ENCODE measurements at places on chromosomes 2 and 18.
A peak's percentile ranks its signal among the peaks of the same experiment; 100 is the strongest.

DNA sequence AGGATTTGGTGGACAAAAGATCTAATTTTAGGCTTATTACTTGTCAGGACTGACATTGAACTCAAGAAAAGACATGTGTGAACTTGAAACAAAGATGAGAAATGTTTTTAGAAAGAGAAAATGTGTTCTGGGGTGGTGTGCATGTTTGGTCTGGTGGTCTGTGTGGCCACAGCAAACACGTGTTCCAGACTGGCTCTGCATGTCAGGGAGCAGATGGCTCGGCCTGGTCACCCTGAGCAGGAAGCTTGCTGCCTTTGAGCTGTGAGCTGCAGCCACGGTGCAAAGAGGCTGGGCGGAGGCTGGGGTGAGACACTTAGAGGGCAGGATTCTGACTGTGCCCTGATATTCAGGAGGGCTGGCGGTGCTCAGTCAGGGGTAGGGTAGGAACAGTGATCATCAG, 186.1 kb downstream of the CTIF start:
- DNase-seq: no peak

DNA sequence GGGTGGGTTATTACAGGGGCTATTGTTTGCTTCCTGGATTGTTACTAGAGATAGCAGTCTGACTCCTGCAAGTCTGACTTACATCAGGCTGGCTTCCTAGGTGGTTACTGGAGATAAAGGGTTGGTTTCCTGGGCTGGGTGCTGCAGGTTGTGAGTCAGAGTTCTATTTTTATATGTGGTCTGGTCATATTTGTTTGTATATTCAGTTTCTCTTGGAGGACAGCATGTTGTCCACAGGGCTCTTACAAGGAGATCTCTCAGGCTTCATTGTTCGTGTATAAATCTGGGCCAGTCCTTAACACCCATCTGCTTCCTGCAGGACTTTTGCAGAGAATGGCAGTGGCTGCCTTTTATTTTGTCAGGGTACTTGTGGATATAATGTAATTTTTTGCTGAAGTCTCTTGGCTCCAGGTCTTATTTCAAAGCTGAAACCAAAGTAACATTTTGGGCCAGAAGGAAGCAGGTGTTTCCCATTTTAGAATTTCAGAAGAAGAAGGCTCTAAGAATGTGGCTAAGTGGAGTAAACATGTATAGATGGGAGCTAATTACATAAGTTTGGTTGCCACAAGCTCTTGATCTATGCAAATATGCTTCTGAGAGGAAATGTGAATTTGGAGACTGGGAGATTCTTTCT, 65.9 kb upstream of the SLC16A14 start:
- DNase-seq: no peak

GRCh38 chr2:38129987-38130386, 54.0 kb upstream of the CYP1B1 start:
- DNase-seq: no peak

- no peak for DNase-seq
Measured at GRCh38 chr2:202164411-202164810, 74.0 kb downstream of the SUMO1 start.

GRCh38 chr18:25346561-25346960, 5.4 kb downstream of the ZNF521 start:
- no peak for DNase-seq

- no peak for DNase-seq
Measured at GRCh38 chr2:99609851-99610381, 120.1 kb upstream of the REV1 start.

- DNase-seq: no peak
Measured at GRCh38 chr2:219562049-219563020, 9.0 kb downstream of the OBSL1 start.

GRCh38 chr18:45386041-45386655, 229.1 kb upstream of the SLC14A2 start:
- DNase-seq: no peak

- no peak for DNase-seq
Measured at GRCh38 chr2:31581124-31581795, 522 bp upstream of the SRD5A2 start.

DNA sequence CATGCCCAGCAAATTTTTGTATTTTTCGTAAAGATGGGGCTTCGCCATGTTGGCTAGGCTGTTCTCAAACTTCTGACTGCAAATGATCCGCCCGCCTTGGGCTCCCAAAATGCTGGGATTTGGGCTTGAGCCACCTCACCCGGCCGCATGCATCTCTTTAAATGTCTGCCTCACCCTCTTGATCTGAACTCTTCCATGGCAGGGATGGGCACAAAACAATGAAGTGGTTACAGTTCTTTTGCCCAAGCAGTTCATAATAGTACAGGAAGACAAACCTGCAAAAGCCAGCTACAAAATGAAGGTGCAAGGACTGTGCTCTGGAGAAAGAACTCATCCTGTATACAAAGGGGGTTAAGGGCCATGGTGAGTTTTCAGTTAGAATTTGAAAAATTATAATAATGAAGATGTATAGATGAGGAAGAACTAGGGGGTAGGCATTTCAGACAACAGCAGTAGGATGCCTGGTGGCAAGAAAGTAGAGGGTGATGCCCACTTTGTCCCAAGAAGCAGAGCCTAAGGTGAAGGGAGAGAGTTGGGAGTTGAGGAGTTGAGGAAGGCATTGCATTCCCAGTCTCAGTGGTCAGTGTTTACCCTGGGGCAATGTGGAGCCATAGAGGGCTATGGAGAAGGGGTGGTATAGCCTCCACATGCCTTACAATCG, 160.8 kb upstream of the MYCN start:
- no peak for DNase-seq

GRCh38 chr2:88201811-88202169, 31.6 kb downstream of the THNSL2 start:
- DNase-seq: no peak

- DNase-seq: no peak
Measured at GRCh38 chr2:161976917-161977316, 97.1 kb downstream of the DPP4 start.

GRCh38 chr2:71796174-71796593, 342.8 kb downstream of the DYSF start:
- DNase-seq: no peak

DNA sequence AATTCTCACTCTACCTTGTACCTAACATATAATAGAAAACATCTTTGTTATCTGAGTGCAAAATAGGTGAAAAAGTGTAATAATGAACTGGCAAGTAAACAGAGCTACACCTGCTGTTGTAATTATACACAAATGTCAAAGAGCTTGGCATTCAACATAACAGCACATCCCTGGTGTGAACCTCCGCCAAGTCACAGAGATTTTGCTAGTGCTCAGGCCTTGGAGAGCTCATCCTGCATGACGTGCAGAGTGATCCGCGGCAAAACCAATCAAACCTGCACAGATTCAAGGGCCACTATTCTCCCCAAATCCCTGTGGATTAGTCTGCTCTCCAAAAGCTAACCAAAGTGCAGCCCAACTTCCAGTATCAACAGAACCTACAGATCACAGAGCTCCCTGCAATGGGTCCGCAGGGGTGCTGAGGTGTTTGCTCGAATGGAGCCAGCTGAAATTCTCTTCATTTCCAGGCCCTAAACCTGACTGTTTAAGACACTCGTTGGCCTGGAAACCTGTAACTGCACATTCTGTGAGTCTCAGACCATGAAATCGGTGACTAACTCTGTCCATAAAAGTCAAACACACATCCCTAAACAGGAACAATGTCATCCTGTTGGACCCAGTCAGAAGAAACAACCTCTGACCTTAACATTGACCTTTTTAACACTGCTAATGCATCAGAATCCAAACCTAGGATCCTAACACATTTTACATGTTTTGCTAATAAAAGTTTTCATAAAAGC, 111.8 kb downstream of the EPB41L3 start:
- DNase-seq: no peak

DNA sequence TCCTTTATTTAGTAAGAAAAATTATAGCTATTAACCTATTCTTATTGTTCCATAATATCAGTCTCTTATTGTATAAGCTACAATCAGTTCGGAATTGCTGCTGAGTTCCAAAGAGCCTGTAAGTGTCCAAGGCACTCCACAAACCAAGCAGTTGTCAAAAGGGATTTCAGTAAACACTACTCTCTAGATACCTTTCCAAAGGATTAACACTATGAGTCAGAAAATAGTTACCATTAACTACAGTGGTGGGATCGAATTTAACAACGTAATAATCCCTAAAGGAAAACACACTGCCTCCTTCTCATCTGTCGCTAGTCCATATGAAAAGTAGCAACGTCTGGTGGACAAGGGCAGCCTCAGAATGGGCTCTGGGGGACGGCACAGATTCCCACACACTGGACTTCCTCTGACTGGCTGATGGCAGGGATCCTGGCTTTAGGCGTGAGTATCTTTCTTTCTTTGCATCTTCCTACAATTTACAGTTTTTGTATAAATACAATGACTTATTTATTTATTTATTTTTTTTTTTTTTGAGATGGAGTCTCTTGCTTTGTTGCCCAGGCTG, 8.8 kb downstream of the TGFBRAP1 start:
- no peak for DNase-seq

DNA sequence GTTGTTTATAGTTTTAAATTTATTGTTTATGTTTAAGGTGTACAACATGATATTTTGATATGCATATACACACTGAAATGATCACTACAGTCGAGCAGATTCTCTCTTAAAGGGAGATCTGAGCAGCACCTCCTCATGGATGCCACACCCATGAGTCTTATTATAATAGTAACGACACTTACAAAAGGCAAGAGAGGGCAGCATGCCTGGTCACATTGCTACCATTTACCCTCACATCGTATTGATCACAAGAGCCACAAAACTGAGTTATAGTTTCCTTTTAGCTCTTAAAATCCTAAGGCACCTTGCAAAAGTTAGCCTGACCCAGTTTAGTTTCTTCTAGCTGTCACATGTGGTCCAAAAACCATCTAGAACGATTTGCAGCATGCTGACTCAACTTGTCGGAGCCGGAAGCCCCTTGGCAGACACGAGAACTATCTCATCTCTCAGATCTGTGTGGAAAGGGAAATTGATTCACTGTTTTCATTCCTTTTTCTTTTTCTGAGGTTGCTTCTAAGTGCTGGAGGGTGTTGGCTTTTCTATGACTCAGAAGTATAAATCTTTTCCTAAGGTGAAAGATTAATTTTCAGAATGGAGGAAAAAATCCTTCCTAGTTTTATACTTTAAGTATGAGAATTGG, 85.3 kb downstream of the CDC42EP3 start:
- peak; percentile 75 for DNase-seq

GRCh38 chr2:28687171-28687570, 64.5 kb upstream of the PPP1CB start:
- DNase-seq: no peak

DNA sequence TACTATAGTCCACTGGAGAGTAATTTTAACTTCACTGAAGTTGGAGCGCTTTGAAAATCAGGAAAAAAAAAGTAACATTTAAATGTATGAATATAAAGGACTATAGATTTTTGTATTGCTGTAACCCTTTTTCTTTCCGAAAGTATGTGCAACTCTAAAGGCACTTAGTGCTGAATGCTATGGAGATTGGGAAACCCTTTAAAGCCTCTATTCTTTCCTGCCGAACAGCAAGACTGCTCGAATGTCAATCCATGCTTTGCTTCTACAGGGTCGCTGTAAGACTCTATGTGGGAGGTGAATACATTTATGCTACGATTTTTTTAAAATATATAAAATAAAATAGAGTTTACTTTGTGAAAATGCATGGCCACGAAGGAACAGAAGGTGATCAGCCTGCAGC, 825 bp downstream of the GRB14 start:
- no peak for DNase-seq

GRCh38 chr2:85760371-85760770, 6.6 kb downstream of the ATOH8 start:
- no peak for DNase-seq

GRCh38 chr2:36650031-36650829, 46.3 kb upstream of the VIT start:
- no peak for DNase-seq

- DNase-seq: no peak
Measured at GRCh38 chr18:2984091-2984490, 28.9 kb downstream of the LPIN2 start.

GRCh38 chr18:73458186-73458964, 590.6 kb upstream of the NETO1 start:
- DNase-seq: no peak

GRCh38 chr2:158969162-158969714, 798 bp downstream of the TANC1 start:
- DNase-seq: no peak

- DNase-seq: no peak
Measured at GRCh38 chr2:105473011-105473410, 74.2 kb upstream of the FHL2 start.

GRCh38 chr2:171541202-171541887, 19.1 kb downstream of the CYBRD1 start:
- DNase-seq: no peak

GRCh38 chr2:103605071-103605780, 843.4 kb downstream of the TMEM182 start:
- DNase-seq: no peak

DNA sequence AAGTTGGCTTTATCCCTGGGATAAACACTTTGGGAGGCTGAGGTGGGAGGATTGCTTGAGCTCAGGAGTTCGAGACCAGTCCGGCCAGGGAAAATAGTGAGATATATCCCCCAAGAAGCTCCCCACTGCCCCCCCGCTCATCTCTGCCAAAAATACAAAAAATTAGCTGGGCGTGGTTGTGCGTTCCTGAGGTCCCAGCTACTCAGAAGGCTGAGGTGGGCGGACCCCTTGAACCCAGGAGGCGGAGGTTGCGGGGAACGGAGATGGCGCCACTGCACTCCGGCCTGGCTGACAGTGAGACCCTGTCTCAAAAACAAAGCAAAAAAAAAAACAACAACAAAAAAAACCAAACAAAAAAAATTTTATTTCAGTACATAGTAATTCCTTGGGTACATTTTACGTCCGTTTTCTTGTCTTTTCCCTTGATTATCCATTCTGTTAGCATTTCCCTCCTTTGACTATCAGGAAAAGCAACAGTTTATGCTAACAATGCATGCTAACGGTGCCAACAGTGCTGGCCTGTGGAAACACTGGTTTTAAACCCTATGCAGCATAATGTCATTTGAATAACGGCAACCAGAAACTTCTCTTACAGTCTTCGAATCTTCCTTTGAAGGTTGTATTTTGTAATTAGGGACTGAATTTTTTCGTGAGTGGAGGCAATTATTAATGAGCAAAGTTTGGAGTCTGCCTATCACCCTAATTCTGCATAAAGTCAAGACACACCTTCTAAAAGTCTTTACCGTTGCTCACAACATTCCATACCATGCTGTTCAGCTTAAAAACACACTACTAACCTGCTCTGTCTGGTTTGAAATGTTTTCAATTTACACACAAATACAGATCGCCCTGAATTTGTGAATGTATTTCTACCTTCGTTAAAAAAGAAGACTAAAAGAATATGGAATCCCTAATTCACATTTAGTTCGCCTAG, 721 bp upstream of the MIB1 start:
- DNase-seq: no peak

- DNase-seq: no peak
Measured at GRCh38 chr2:186907897-186908296, 58.9 kb upstream of the ZSWIM2 start.

DNA sequence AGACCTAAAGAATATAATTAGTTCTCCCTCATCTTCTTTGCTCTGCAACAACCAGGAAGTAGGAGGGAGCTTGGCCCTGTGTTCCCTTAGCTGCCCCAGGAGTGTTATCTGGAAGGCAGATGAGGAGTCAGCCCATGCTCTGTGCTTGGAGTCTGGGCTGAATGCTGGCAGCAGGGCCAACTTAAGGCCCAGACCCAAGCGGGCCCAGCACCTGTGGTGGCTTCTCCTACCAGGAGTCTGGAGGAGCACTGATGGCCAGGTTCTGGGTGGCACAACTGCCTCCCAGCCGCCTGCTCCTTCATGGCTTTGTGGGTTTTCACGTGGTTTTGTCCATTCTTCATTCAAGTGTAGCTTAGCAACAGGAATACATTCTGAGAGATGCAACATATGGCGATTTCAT, 1910.7 kb upstream of the LRRTM1 start:
- DNase-seq: no peak
